ENCODE measurements at places on chromosomes 12 and 14.

GRCh38 chr12:85072826-85073225 is 36.7 kb downstream of the LRRIQ1 start:
- DNase-seq = no peak

DNA sequence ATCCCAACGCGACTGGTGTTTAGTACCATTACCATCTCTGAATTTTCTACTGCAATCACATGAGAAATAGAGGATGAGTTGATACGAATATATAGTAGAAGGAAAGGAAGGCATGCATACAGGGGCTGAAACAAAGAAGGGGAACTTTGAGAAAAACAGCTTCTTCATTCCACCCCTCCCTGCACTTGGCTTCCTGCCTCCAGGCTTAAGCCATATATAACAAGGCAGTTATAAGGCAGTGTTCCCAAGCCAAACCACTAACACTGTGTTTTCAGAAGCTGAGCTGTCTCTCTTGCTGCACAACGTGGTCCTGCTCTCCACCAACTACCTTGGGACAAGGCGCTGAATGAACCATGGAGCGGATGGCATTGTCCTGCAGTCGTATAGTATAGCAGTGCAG is 11.0 kb downstream of the LETMD1 start:
- no peak for DNase-seq

DNA sequence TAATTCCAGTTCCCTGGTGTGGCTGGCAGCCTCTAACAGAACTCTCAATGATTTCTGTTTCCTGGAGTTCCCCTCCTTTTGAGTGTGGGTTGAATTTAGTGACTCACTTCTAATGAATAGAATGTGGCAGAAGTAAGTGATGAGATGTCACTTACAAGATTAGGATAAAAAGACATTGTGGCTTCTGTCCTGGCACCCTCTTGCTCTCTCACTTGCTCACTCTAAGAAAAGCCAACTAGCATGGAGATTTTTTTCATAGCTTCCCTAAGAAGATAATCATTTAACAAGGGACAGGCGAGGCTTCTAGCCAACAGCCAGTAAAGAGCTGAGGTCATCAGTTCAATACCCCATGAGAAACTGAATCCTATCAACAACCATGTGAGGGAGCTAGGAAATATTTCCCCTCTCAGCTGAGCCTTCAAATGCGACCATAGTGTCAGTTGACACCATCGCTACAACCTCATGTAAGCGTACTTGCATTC is 156.7 kb downstream of the TMTC3 start:
- DNase-seq = peak; percentile 88

GRCh38 chr14:100375266-100375962 is 52.3 kb downstream of the SLC25A47 start:
- peak; percentile 88 for DNase-seq

Measured in M059J (cell line).